Activated CD4-positive, alpha-beta T cell treated with anti-CD3 and anti-CD28 coated beads for 36 hours (primary cell): ENCODE measurements at places on chromosomes 1 and 21. TPM values are rescaled to one million over a fixed set of nuclear protein-coding genes. Genes with fewer than 3 reads are reported as not detected.

The TEDDM1 gene
- not detected for total RNA-seq

The FCGR3B gene
- total RNA-seq: not detected

The ROR1 gene
- total RNA-seq: not detected

DNA sequence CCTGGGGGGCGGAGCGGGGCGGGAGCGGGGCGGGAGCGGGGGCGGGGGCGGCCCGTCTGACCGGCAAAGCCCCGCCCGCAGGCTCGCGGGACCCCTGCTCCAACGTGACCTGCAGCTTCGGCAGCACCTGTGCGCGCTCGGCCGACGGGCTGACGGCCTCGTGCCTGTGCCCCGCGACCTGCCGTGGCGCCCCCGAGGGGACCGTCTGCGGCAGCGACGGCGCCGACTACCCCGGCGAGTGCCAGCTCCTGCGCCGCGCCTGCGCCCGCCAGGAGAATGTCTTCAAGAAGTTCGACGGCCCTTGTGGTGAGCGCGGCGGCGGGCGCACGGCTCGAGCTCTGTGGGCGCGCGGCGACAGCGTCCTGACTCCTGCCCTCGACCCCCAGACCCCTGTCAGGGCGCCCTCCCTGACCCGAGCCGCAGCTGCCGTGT lies 21.2 kb downstream of the AGRN start:
- no peak for DNase-seq

DNA sequence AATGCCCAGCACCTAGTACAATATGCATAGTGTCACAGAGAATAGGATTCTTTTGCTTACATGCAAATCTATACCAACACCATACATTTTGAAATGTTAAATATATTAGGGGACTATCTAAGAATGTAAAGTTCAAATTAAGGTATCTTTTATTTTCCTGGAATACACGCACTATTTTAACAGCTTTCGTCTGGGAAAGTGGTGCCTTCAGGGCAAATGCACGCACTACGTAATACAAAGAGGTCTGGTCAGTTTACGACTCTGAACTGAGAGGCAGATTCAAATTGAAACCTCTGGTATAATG lies 931 bp downstream of the FUBP1 start:
- no peak for DNase-seq

DNA sequence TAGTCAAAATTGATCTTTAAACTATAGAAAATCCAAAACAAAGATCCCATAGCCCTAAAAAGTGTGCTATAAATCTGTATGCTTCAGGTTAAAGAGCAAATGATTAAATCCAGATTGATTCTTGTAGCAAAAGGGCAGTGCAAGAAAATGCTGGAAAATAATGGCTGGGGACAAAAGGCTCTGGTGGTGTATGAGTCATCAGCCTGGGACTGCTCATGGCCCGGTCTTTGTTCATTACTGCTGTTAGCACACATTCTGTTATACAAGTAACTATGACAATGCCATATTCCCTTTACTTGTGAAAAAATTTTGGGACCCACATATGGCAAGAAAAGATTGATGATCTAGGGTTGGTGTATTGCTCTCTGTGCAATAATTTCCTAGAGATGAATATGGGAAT lies 89.1 kb downstream of the RWDD3 start:
- DNase-seq: no peak

GRCh38 chr1:177355575-177355974 lies 184.8 kb downstream of the BRINP2 start:
- DNase-seq: no peak

GRCh38 chr1:169768161-169768560 lies 26.5 kb downstream of the METTL18 start:
- DNase-seq: no peak
